ENCODE measurements at places on chromosomes 3 and 15. TPM values are rescaled to one million over a fixed set of nuclear protein-coding genes. Genes with fewer than 3 reads are reported as not detected.

Gene ITIH4
- polyA plus RNA-seq, result 15.6 TPM

Gene SLC6A20
- polyA plus RNA-seq, result 0.37 TPM

Gene GPR15
- not detected for polyA plus RNA-seq

Gene CLRN1
- not detected for polyA plus RNA-seq

Gene DNAJC17
- polyA plus RNA-seq, result 41.1 TPM

Gene FGF12
- polyA plus RNA-seq, result 7.0 TPM

Gene ARL14
- polyA plus RNA-seq, result 0.35 TPM

Gene TTLL13
- polyA plus RNA-seq, result 0.45 TPM

Gene SMCO1
- not detected for polyA plus RNA-seq

Gene RAD51
- 16.9 TPM for polyA plus RNA-seq

DNA sequence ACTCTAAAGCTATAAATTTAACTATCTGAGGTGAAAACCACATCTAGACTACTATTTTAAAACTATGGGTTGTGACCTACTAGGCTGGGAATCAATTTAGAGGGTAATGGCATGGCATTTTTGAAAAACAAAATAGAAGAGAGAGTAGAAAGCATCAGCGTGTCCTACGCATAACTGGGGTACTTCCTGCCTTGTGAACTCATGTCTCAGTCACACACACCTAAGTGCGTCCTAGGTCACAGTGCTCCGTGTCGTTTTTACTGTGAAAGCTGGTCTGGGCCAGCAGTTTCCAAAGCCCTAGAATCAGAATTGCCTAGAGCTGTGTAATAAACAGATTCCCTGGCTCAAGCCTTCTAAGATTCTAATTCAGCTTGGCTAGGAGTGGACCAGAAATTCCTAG is 32.3 kb downstream of the RFT1 start:
- DNase-seq, result no peak

GRCh38 chr15:40329804-40330203 is 6.3 kb downstream of the INAFM2 start:
- no peak for DNase-seq

GRCh38 chr3:187450431-187451190 is 82.4 kb downstream of the RTP4 start:
- DNase-seq, result no peak

- DNase-seq, result no peak
Measured at GRCh38 chr15:54273928-54274327, 295.7 kb downstream of the UNC13C start.

GRCh38 chr3:78994174-78995027 is 773.4 kb downstream of the ROBO1 start:
- peak; percentile 74 for DNase-seq

GRCh38 chr3:18989237-18989795 is 159.0 kb upstream of the KCNH8 start:
- DNase-seq, result no peak

- no peak for DNase-seq
Measured at GRCh38 chr15:82647045-82647834, at the start of gene CPEB1. CPEB1 (minus strand) TSS chr15:82647363; CDS start chr15:82628459, 18,904 bp downstream.

DNA sequence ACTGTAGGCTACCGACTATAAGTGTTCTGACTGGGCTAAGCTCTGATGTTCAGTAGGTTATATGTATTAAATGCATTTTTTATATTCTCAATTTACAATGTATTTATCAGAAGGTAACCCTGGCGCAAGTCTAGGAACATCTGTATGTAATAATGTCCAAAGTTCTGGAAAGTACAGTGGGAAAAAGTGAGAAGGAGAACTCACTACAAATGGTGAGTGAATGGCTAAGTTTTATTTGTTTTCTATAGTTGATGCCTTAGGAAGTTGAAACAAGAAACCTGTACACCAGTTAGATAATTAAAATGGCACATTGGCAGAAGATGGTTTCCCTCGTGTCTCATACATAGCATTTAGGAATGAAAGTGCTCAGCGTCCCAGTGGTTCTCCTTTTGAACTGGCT is 333.4 kb upstream of the THRB start:
- DNase-seq, result no peak

DNA sequence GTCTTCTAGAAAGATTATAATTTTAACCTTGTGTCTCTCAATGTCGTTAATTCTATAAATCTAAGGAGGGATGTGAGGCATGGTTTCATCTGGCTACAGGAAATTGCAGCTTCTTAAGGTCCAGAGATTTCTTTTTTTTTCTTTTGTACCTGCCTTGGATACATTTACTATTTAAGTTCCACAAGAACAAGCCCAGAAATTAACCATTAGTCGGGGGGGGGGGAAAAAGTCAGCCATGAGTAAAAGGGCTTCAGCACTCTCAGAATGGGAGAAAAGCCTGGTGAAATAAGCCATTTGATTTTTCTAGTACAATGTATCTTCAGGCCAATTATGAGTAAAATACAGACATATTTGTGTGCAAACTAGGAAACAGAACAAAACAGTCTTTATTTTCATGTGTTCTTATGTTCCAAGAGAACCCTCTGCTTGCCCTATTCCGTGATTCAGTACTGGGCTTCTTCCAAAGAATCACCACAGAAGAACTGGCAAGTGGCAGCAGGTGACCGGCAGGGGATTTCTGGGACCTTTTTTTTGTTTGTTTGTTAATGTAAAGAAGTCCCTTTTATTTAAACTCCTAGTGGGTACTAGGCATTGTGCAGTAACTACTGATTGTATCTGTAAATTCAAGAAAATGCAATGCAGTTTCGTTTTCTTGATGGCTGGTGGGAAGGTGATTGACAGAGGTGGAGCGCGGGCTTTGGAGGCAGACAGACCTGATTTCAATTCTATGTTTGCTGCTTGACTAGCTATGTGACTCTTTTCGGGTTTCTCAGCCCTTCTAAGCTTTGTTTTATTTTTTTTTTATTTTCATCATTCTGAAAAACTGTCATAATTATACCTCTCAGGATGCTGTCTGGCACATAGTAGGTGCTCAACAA is 82.5 kb downstream of the PEX5L start:
- no peak for DNase-seq

- DNase-seq, result no peak
Measured at GRCh38 chr3:192993411-192993810, 75.8 kb upstream of the MB21D2 start.

DNA sequence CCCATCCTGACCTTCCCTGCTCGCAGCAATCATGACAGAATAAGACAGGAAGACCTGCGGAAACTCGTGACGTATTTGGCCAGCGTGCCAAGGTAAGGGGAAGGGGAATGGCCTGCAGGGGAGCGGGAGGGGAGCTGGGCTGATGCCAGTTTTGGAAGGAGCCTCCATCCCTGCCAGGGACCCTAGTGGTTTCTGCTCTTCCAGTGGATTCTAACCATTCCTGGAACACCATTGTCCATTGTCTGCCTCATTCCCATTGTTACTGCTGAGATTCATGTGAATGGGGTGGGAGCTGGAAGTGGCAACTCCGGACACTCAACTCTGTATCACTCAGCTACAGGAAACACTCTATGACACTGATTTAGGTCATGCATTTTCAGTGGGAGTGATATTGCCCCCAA is 242.9 kb upstream of the ROPN1 start:
- no peak for DNase-seq

Data from left kidney (tissue), 8 donors.